Renal pelvis (tissue), 12 donors: ENCODE measurements at places on chromosomes 16 and 17. TPM values are rescaled to one million over a fixed set of nuclear protein-coding genes. Genes with fewer than 3 reads are reported as not detected.

Gene CD300H
- polyA plus RNA-seq: not detected

Gene CHD9NB
- polyA plus RNA-seq: 10.6 TPM

Gene CHST5
- polyA plus RNA-seq: 0.47 TPM

Gene KRT14
- 0.31 TPM for polyA plus RNA-seq

Gene LGALS9B
- polyA plus RNA-seq: not detected

Gene EFNB3
- polyA plus RNA-seq: 23.8 TPM

Gene HOXB8
- 59.7 TPM for polyA plus RNA-seq

Gene OTOP2
- polyA plus RNA-seq: not detected

Gene QPRT
- polyA plus RNA-seq: 206 TPM

Gene KCNJ12
- polyA plus RNA-seq: 6.8 TPM

Gene MYO15B
- polyA plus RNA-seq: 175 TPM

GRCh38 chr16:65446427-65446826 lies 324.6 kb upstream of the CDH11 start:
- peak; percentile 10 for DNase-seq

- no peak for DNase-seq
Measured at GRCh38 chr16:3825103-3825502, 55.4 kb downstream of the CREBBP start.

DNA sequence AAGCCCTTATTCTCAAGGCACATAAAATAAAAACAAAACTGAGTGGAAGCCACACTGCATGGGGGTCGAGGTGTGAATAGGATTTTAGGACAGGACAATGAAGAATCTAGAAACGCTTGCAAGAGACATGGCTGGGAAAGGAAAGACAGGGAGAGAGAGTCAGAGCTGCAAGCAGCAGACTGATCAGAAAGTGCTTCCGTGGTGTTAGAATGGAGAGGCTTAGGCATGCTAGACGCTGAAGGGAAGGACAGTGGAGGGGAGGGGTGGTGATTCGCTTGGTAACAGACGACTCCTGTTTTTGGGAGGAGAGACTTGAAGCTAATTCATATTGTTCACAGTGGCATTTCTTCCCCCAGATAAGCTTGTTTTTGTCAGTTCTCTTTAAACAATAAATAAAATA lies 173.5 kb downstream of the AIPL1 start:
- DNase-seq: no peak

GRCh38 chr17:17628388-17629008 lies 37.0 kb upstream of the PEMT start:
- no peak for DNase-seq

DNA sequence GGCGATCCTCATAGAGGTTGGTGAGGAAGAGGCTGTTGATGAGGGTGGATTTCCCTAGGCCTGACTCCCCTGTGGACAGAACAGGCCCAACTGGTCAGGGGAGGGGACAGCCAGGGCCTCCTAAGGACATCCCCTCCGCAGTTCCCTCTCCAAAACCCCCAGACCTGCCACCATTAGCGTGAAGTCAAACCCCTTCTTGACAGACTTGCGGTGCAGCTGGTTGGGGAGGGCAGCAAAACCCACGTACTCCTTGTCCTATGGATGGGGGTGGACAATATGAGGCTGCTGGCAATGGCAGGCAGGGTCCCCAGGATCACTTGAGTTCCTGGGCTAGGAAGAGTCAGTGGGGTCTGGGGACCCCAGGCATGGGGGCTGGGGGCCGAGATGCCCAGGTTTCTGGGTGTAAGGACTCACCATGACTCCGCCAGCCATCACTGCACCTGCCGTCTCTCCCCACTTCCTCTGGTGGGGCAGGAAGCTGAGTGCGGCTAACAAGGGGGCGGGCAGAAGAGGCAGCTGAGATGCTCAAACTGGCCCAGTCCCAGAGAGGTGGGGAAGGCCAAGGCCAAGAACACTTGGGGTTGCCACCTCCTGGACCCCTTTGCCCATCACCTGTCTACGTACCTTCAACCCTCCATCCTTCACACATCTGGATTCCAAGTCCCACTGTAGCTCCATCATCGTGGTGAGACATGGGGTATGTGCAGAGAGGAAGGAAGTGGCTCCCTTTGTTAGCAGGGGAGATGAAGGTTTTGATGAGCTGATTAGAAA lies at the start of gene SEPTIN1:
Gene SEPTIN1 (minus strand): TSS at position 451 of the 771 bp plus-strand sequence. CDS start 19 bp downstream, at position 432.
- no peak for DNase-seq

- no peak for DNase-seq
Measured at GRCh38 chr16:27627136-27627535, 77.2 kb downstream of the KATNIP start.

DNA sequence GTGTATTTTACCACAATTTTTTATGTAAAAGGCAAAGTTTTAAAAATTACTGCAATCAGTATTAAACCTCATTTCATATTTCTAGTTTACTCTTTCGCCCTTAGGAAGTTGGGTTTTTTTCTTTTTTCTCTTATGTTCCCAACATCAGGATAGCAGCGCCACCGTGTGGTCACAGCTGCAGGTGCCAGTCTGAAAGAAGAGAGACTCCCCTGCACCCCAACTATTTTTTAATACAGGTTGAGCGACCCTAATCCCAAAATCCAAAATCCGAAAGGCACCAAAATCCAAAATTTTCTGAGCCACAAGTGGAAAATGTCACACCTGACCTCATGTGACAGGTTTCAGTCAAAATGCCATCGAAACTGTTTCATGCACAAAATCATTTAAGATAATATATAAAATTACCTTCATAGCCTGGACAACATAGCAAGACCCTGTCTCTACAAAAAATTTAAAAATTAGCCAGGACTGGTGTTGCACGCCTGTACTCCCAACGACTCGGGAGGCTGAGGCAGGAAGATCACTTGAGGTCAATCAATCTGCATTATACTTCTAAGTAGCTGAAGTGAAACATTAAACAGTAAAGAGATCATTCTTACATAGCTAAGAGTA lies 21.8 kb upstream of the ASGR2 start:
- DNase-seq: peak; percentile 63

- no peak for DNase-seq
Measured at GRCh38 chr17:63967953-63968352, 4.8 kb downstream of the SCN4A start.

DNA sequence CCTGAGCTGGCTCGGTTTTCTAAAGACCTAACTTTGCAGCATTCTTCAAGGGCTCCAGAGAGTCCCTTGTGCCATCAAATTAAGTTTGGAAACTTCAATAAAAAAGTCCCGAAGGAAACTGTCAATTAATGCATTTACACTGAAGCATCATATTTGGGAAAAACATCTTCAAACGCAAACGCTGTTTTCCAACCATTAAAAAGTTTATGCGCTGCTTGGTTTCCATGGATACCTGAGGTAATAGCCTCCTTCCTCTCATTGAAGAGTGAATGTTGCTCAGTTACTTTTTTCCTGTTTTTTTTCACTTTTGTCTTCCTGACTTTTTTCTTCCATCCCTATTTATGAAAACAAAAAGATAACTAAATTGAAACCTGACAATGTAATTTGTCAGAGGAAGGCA lies 399.1 kb downstream of the MAF start:
- DNase-seq: no peak

GRCh38 chr16:63581570-63581969 lies 1540.3 kb downstream of the CDH11 start:
- DNase-seq: no peak

DNA sequence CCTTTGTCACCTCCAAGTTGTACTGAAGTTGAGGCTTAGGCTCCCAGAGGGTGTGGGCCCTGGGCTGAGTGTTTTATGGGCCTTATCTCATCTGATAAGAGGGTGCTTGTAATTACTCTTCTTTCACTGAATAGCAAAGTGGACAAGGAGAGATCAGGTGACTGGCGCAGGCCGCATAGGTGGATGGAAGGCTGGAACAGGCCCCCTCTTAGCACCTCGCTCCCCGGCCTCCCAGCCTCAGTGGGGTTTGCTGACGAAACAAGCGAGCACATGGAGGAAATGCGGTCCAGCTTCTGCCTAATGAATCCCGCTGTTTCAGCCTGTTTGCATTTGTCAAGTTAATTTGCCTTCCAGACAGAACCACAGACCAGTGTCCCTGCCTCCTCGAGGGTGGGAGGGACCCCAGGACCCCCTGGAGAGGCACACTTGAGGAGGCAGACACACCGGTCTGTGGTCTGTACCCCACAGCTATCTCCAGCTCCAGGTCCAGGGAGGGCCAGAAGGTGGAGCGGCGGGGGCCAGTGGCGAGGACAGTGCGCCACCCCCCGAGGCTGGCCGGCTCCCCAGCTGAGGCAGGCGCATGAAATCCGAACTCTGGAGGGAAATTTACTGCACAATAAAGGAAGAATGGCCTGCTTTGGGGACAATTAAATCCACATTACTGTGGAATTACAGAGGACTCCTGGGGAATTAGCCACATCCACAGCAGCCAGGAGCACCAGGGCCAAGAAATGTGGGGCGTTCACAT lies 123.4 kb downstream of the NTN1 start:
- no peak for DNase-seq

DNA sequence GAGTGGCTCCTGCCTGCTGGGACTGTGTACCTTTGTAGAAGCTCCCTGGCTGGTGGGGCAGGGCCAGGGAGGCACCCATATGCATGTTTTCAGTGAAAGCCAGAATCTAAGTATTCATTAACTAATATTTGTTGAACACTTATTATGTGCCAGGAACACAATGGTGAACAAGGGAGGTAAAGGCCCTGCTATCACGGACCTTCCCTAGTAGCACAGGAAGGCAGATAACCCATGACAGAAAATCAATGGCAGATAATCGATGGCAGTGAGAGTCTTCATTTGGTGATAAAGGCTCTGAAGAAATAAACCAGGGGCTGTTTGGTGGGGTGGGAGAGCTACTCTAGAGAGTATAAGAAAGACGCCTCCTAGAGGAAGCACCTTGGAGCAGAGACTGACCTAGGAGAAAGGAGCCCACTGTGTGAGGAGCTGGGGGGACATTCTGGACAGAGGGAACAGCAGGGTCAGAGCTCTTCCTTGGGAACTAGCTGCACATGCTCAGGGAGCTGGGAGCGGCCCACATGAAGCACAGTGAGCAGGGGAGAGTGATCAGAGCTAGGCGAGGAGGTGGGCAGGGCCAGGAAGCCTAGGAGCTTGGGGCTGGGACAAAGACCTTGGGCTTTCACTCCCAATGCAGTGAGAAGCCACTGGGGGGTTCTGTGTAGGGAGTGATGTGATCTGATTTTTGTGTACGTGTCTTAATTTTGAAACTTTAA lies 78.5 kb downstream of the SPECC1 start:
- DNase-seq: no peak

GRCh38 chr17:41957031-41957868 lies 9.3 kb upstream of the CNP start:
- no peak for DNase-seq

- no peak for DNase-seq
Measured at GRCh38 chr17:41322094-41322902, 6.8 kb upstream of the KRTAP17-1 start.

- DNase-seq: no peak
Measured at GRCh38 chr16:88747588-88748301, 37.3 kb downstream of the PIEZO1 start.

- no peak for DNase-seq
Measured at GRCh38 chr17:50514936-50515702, 6.9 kb downstream of the MYCBPAP start.

DNA sequence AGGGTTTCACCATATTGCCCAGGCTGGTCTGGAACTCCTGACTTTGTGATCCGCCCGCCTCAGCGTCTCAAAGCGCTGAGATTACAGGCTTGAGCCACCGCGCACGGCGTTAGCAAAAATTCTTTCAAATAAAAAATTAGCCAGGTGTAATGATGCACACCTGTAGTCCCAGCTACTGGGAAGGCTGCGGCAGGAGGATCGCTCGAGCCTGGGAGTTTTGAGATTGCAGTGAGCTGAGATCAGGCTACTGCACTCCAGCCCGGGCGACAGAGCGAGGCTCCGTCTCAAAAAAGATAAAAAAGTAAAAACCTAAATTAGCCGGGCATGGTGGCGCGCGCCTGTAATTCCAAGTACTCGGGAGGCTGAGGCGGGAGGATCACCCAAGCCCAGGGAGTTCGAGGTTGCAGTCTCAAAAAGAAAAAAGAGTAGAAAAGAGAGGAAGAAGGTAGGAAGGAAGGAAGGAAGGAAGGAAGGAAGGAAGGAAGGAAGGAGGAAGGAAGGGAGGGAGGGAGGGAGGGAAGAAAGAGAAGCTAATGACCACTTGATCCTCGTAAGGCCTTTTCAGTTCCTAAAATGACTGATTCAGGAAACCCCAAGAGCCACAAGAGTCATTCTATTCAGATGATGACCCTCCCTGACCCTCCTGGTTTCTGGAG lies 59.2 kb downstream of the SRL start:
- DNase-seq: no peak

DNA sequence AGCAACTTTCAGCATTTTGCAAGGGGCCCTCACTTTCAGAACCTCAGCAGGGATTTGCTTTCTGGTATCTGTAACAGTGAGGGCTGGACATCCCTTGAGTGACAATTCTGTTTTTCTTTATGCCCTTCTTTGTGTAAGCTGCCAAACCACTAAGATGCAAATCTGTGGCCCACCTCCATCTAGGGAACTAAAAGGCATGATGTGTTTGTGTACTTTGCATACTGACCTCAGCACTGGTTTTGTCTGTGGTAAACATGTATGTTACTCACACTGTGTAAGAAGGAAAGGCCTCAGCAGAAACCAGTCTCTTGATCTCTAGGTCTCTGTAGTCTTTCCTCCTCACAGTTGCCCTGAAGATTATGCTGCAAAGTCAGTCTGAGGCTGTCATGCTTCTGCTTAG lies 396.6 kb upstream of the DYNLRB2 start:
- DNase-seq: no peak

- no peak for DNase-seq
Measured at GRCh38 chr16:11224096-11224893, 31.7 kb downstream of the SOCS1 start.

DNA sequence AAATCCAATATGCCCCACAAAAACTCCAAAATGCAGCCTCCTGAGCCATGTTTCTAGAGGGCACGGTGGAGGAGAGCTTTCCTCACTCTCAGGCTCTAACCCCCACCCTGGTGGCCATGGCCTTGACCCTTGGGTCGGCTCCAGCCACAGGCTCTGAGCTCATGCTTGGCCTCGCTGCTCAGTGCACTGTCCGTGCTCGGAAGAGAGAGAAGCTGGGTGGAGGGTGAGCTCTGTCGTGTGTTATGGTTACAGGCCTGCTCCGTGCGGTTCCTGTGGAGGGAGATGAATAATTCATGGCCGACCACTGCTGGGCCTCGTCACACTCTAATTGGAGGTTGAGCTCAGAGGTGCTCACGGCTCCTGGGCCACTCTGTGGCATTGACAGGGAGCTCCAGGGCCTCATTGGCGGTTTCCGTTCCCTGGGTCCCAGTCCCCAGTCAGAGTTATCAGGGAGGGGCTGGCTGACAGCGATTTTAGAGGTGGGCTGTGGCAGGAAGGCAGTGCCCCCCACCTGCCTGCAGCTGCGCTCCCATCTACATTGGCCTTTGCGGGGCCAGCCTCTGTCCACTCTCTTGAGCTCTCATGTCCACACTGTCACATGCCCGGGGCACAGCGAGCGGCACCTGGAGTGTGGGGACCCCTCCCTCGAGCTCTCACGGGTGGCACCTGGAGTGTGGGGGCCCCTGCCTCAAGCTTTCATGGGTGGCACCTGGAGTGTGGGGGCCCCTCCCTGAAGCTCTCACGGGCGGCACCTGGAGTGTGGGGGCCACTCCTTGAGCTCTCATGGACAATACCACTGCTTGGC lies 24.9 kb downstream of the ACSF3 start:
- no peak for DNase-seq

GRCh38 chr17:37762666-37763065 lies 17.8 kb upstream of the HNF1B start:
- peak; percentile 69 for DNase-seq

GRCh38 chr17:40777971-40778370 lies 4.4 kb downstream of the KRT27 start:
- DNase-seq: no peak
